ENCODE measurements at places on chromosomes 4 and X.

DNA sequence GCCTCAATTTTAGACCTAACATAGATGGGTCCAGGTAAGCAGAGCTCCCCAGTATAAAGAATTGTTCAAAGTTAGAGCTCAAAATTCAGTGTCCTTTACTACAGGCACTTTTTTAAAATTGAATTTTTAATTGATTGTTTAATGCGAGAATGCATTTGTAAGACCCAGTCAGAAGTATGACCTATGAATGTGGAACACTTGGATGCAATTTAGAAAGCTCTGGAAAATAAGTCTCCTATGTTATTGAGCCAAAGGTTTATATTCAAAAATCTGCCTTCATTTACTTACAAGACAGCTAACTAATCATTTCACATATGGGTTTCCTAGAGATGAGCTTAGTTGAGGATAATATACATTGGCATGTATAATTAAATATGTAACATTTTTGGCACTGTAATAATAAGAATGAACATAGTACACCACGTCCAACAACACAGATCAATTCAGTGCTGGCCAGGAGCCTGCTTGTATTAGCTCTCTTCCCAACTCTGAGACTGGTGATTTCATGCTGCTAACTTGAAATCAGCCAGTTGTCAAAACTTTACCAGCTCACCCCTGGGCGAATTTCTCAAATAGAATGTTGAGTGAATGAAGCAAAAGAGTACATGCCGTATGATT, 197.2 kb upstream of the NPY2R start:
- DNase-seq: no peak

DNA sequence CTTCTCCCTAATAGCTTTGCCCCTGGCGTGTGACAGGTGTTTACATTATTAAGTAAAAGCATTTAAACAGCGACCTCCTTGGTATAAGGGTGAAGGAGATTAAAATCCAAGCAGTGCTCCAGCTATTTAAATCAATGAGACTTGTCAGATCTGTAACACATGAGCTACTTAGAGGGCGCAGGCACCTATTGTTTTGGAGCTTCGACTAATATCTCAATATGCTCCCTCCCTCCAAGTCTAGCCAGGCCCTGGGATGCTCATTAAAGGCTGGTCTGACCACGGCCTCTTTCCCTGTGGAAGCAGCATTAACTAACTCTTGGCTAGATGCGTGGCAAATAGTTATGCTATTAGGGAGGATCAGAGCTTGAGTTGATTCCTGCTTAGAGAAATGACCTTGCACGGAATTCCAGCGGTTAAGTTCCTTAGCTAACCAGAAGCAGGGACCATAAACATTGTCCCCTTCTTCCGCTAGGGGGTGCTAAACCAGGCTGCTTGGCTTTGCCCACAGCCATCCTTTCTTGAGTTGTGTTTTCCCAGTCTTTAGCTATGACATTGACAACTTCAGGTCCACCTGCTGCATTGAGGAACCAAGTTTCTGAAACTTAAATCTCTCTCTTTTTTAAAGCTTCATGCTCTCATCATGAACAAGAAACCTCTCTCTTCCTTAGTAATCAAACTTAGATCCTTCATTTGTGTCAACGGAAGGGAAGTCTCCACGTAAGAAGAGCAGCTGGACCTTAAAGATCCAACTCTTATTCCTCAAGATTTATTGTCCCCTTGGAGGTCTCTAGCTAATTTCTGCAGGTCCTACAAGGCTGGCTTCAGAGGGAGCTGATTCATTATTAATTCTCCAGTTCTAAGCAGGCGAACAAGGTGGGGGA, 80.7 kb upstream of the IGFBP7 start:
- no peak for DNase-seq

- no peak for DNase-seq
Measured at GRCh38 chrX:37291924-37292323, 57.2 kb upstream of the PRRG1 start.

- DNase-seq: no peak
Measured at GRCh38 chr4:10879411-10880110, 195.0 kb upstream of the CLNK start.

GRCh38 chrX:76184276-76184675, 11.4 kb downstream of the PBDC1 start:
- no peak for DNase-seq

DNA sequence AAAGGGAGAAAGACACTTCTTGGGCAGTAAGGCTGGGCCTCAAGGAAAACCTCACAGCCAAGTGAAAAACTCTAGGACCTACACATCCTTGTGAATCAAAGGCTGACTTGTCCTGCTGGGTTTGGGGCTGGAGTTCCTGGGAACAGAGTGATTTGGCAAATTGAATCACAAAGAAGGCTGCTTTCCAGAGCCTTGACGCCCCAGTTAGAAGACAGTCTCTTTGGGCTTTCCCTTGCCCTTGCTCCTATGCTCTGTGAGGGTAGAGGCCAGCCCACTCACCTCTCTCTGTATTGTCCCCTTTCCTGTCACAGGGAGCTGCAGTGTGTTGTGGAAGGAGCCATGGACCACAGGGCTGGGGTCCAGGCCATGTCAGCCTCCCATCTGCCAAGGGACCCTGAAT, 9.6 kb downstream of the AMER1 start:
- no peak for DNase-seq

GRCh38 chr4:148452970-148453369, 10.8 kb upstream of the NR3C2 start:
- DNase-seq: no peak

GRCh38 chr4:72295966-72296557, 264.3 kb downstream of the NPFFR2 start:
- DNase-seq: peak; percentile 15

GRCh38 chr4:38141808-38142500, 181.8 kb downstream of the PTTG2 start:
- no peak for DNase-seq

DNA sequence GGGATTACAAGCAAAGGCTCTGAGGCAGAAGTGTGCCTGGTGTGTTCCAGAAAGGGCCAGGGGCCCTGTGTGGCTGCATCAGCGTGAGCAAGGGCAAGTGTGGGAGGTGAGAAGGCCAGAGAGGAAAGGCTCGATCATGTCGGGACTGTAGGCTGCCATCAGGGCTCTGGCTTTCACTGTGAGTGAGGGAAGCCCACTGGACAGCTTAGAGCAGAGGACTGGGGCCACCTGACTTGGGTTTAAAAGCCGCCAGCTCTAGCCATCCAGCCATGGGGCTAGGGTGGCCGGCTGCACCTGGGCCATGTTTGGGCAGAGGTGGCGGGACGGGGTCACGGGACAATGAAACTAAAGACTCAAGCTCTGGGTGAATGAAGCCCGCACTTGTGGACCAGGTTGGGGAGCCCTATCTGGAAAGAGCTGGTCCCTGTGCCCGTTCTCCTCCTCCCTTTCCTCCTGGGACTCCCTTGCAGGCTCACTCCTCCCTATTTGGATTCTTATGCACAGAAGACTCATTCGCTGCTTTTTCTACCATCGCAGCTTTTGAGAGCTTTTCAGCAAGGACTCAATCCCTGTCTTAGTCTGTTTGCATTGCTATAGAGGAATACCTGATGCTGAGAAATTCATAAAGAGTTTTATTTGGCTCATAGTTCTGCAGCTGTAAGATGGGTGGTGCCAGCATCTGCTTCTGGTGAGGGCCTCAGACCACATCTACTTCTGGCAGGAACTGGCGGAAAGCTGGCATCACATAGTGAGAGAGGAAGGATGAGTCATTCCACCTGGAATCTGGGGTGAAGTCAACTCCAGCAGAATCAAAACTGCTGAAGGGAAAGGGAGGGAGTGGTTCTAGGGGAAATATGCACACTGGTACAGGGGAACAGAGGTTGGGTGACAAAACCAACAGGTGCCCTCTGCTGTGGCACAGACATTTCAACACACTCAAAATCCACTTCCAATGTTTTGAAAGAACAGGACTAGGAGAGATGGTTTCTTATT, 15.3 kb downstream of the CTAG1B start:
- DNase-seq: no peak

- peak; percentile 61 for DNase-seq
Measured at GRCh38 chrX:9899640-9900111, 67.5 kb upstream of the CLDN34 start.

- no peak for DNase-seq
Measured at GRCh38 chr4:28792917-28793597, 1927.1 kb upstream of the PCDH7 start.

- no peak for DNase-seq
Measured at GRCh38 chr4:35963974-35964515, 280.3 kb downstream of the ARAP2 start.

DNA sequence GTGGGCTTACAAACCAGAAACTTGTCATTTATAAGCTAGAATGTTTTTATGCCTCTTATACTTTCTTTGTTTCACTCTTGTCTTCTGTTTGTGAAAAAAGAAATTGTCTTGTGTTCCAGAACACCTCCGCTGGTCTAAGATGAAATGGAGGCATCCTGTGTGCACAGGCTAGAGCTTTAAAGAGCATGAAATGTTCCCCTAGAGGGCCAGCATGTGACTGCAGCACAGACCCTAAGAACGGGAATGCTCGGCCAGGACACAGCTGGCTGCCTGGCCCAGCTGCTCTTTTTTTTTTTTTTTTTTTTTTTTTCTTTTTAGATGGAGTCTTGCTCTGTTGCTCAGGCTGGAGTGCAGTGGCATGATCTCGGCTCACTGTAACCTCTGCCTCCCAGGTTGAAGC, 33.6 kb downstream of the SETD7 start:
- DNase-seq: no peak

GRCh38 chr4:7403001-7403400, 31.7 kb downstream of the PSAPL1 start:
- DNase-seq: no peak

GRCh38 chr4:8906991-8907595, 35.5 kb upstream of the HMX1 start:
- DNase-seq: no peak

GRCh38 chrX:44308869-44309268, 34.6 kb downstream of the EFHC2 start:
- DNase-seq: no peak

DNA sequence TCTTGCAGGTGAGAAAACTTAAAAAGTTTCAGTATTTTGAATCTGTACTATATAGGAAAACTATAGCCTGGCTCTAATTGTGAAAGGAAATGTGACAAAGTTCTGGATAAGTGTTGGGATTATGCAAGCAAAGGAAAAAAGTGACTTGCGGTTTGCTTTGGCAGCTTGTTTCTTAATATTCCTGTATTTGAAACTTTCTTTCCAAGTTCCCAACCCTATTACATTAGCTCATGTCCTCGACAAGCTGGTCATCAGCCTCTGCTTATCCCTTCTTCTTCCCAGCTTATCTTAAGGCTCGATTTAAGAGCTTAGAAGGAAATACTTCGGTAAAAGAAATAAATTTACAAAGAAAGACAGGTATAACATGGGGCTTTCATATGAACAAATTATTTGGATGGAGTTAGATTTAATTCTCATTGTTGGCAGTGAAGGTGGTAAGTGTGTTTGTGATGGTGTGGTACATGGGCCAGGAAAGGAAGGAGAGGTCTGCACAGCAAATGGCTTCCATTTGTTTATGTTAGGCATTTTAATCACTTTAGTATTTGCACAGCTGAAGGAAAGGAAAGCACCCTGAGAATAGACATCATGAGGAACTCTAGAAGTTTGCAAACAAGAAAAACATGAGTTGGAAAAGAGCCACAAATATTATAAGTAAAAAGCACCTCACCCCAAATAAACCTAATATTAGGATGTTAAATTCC, 5.1 kb upstream of the MYOZ2 start:
- DNase-seq: no peak

- peak; percentile 59 for DNase-seq
Measured at GRCh38 chrX:45479835-45480422, 279.3 kb upstream of the DIPK2B start.

- DNase-seq: peak; percentile 79
Measured at GRCh38 chrX:12978205-12979025, 3.5 kb downstream of the TMSB4X start.

- DNase-seq: no peak
Measured at GRCh38 chr4:8910822-8911315, 39.2 kb upstream of the HMX1 start.

- DNase-seq: no peak
Measured at GRCh38 chr4:163663454-163664225, 169.2 kb downstream of the TMA16 start.

GRCh38 chrX:149515954-149516602, 11.0 kb upstream of the IDS start:
- no peak for DNase-seq

DNA sequence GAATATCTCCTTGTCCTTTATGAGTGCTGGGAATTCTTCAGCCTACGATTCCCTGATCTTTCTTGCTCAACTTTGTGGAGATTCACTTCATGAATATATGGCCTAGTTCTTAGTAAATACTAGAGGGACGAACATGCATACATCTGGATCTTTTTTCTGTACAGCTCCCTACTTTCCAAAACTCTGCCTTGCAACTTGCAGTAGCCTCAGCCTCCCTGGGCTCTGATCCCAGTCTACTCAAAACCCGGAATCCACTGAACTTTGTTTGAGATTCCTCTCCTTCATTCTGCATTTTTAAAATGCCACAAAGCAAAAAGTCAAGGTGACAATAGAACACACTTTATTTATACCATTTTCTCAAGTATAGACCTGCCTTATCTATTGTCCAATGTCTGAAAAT, 50.0 kb upstream of the PCDH7 start:
- DNase-seq: no peak

- no peak for DNase-seq
Measured at GRCh38 chr4:8289151-8289750, 19.7 kb downstream of the HTRA3 start.

DNA sequence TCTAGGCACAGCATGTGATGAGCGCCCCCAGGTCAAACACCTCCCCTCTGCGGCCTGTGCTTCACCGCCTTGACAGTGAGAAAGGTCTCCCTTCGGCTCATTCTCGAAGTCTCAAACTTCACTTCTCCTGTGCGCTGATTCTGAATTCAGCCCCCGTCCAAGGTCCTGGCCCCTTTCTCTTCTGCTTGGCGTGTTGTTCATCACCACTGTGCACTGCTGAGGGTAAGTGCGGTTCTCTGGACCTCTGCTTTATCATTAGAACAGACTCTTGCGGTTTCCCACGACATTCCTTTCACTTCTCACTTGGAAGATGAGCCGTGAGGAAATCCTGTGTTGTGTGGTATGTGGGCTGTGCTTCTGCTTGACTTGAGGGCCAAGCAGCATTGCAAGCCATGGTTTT, 11.9 kb downstream of the HTT-AS start:
- no peak for DNase-seq

GRCh38 chrX:110561034-110561433, 202.4 kb downstream of the RTL9 start:
- DNase-seq: no peak

DNA sequence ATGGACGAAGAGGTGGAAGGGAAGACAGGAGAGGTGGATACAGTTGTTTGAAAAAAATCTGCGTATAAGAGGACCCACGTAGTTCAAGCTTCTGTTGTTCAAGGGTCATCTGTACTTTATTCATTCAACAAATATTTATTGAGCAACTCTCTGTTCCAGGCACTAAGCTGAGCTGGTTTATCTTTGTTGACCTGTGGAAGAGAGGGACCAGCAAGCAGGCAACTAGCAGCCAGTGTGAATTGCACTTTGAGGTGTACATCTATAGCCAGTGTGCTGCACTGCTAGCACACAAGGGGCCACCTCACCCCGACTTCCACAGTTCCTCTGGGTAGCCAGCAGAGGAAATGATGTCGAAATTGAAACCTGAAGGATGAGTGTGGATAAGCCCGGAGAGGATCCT, 191.4 kb downstream of the SOWAHB start:
- DNase-seq: no peak
